AG08395 (cell line): ENCODE measurements at places on chromosomes 13 and 19.

DNA sequence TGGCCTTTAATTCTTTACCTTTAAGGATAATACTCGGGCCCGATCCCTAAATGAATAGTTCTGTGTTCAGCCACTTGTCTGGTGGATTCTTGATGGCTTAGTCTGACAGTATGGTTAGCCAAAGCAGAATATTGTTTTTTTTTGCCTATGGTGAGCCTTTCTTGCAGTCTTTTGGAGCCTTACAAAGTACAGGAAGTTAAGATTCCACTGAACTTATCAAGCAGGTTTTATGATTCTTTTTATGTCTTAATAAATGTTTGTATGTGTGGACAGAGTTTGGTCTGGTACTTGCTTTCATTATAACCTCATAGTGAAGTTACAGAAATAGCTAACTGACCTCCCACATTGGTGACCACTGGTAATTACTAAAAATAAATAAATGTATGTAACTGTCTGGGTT lies 17.1 kb downstream of the PCCA start:
- no peak for DNase-seq

GRCh38 chr19:47161876-47162489 lies 31.3 kb downstream of the SAE1 start:
- peak; percentile 71 for DNase-seq

- no peak for DNase-seq
Observed at GRCh38 chr13:112910016-112910415, 59.0 kb upstream of the MCF2L start.

DNA sequence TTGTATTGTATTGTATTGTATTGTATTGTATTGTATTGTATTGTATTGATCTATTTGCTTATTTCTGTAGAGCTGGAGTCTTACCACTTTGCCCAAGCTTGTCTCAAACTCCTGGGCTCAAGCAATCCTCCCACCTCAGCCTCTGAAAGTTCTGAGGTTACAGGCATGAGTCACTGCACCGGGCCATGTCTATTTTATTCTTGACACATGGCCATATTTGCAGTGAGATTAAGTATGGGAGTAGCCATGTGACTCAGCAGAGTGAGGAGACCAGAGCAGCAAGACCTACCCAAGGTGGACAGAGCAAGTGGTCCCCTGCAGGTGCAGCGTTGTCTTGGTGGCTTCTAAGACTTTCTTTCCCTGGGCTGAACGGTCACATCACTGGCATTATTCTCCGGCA lies 49.1 kb upstream of the UBAC2 start:
- DNase-seq: peak; percentile 18

- DNase-seq: peak; percentile 59
Observed at GRCh38 chr13:114067381-114067885, 65.0 kb downstream of the RASA3 start.

GRCh38 chr19:2266183-2266993 lies 10.2 kb upstream of the JSRP1 start:
- DNase-seq: peak; percentile 66
